ENCODE measurements at places on chromosomes 3 and 15. TPM values are rescaled to one million over a fixed set of nuclear protein-coding genes. Genes with fewer than 3 reads are reported as not detected.

DNA sequence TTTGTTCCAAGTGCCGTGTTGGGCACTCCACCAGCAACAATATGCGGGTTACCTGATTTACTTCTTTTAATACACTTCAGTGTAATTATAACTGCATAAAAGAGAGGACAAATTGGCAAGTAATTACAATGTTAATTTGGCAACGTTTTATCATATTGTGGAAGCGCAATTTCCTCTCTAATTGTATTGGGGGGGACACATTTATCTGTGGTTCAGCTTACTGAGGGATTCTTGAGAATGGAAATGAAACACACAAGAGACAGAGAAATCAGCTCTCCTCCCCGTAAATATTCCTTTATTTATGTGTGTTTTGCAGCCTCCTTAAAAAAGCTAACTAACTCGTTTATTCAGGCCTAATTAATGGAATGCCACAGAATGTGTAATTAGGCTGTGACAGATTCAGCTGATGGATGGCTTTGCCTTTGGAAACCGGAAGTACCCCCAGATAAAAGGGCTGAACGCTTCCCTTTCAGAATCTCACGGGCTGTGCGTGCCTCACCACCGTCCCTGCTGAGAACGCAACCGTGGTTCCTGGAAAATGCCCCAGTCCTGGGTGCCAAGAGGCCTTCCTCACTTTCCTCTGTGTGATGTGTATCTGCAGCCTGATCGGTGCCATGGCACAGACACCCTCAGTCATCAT is 247.1 kb upstream of the ST8SIA2 start:
- DNase-seq, result no peak

- no peak for DNase-seq
These were observed 90.7 kb upstream of the ICE2 start for GRCh38 chr15:60569596-60569995.

KLF15 gene
- 35.0 TPM for total RNA-seq

GABRG3 gene
- total RNA-seq, result not detected

FBXW12 gene
- 0.37 TPM for total RNA-seq

SCG5 gene
- total RNA-seq, result 4.1 TPM

GRCh38 chr3:38297947-38298711 is 16.0 kb downstream of the SLC22A14 start:
- peak; percentile 27 for DNase-seq

- DNase-seq, result no peak
These were observed 86.6 kb downstream of the NR2F2 start for GRCh38 chr15:96416934-96417759.

- no peak for DNase-seq
These were observed 22.7 kb upstream of the ZNF639 start for GRCh38 chr3:179299999-179300613.

VIPR1 gene
- not detected for total RNA-seq

DNA sequence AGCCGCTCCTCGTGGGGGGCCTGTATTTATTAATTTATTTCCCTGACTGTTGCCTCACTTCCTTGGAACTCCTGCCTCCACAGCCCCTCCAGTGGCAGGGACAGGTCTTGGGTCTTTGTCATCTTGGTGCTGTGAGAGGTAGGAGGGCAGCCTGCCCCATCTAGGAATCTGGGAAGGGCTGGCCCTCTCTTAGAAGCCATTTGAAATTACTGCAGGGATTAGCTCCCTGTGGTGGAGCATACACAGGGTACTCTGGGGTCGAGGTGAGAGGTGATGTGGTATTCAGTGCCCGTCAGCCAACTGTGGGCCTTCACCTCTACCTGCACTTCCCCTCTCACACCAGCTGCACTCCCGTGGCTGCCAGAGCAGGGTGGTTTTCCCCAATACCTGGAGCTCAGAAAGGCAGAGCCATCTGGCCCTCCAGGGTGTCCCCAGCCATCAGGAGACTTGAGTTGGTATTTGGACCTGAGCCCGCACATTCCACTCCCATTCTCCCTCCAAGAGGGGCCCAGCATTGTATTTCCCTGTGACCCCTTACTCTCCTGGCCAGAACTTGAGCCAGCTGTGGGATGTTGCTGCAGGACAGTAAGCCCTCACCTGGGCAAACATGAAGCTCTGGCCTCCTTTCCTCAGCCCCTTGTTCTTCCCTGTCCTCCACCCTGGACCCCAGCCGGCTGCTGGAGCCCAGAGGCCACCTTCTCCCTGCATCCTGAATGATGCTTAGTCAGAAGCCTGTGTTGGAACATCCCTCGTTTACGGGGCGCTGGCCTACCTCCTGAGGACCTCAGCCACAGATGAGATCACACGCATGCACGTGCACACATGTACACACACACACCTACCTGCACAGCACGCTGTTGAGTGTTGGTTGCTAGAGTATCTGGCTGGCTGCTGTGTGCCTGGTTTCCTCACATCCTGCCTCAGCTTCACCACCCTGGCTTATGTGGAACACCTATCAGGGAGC is 2.0 kb upstream of the JMJD7 start:
- DNase-seq, result no peak

GRCh38 chr3:13290941-13291340 is 129.2 kb downstream of the NUP210 start:
- DNase-seq, result no peak

DNA sequence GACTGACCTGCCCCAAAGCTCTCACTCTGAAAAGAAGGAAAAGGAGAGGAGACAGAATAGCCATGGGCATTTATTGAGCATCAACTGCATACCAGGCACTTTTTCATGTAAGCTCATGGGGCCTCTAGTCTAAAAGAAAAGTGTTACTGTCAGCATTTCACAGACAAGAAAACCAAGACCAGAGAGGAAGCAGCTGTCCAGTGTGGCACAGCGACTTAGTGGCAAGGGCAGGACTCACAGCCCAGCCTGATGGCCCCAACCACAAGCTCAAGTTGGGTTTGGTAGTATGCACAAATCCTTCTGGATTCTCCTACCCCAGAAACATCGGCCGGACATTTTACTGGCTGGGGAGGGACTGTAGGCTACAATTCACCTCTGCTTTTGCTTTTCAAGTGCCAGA is 5.8 kb downstream of the EFCC1 start:
- no peak for DNase-seq

DNA sequence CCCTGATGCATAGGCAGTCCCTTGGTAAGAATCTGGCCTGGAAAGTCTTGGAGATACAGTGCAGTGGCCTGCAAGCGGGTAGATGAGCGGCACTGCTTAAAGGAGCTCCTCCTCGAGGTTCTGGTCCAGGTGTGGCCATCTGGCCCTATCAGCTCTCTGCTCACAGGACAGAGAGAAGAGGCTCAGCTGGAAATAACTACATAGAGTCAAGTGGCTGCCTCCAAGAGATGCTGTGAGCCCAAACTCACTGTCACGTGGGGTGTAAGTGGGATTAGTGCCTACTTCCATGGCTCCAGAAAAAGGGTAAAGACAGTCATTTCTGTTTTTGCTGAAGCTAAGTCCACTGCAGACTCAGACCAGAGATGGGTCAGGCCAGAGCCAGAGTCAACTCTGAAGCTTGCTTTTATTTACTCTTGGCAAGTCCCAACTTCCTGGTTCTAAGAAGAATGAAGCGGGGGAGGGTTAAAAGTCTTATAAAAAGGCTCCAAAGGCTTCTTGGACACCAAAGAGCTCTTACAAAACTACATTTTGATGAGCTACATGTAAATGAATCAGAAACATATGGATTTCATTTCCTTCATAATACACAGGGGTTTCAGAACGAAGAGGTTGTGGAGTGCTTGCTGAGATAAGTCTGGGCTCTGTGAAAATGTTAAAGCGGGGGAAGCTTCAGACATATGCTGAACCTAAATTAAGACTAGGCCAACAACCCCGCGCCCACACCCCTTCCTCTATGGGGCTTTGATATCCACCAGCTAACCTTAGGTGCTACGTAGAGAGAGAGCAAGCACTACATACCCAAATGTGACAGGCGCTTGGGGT is 77.1 kb downstream of the PDZRN3 start:
- DNase-seq, result no peak

DNA sequence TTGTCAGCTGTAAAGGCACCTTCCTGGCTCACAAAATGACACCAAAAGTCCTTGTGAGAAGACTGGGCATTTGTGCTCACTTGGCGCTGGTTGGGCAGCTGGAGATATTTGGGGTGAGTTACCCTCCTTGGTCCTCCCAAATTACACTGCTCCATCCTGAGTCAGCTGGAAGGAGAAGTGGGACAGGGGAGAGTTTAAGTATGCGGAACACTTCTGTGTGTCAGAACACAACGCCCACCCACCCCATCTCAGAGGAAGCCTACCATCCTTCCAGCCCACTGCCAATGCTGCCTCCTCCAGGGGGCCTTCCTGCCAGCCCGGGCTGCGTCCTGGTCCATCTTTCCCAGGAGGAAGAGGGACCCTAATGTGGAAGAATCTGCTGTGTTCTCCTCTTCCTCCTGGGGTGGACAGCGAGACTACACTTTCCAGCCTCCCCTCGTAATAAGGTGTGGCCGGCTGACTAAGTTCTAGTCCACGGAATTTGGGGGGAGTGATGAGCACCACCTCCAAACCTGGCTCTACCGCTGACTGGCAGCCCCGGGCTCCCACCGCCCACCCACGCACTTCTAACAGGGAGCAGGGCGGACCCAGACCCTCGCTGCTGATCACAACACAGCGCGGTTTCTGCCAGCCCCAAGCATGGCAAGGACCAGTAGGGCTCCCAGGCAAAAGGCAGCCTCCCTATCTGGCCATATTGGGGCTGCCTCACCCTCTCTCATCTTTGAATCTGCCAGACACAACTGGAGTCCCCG is 265.0 kb downstream of the XXYLT1 start:
- no peak for DNase-seq

GRCh38 chr3:48856469-48856868 is 8.8 kb upstream of the PRKAR2A start:
- no peak for DNase-seq

DNA sequence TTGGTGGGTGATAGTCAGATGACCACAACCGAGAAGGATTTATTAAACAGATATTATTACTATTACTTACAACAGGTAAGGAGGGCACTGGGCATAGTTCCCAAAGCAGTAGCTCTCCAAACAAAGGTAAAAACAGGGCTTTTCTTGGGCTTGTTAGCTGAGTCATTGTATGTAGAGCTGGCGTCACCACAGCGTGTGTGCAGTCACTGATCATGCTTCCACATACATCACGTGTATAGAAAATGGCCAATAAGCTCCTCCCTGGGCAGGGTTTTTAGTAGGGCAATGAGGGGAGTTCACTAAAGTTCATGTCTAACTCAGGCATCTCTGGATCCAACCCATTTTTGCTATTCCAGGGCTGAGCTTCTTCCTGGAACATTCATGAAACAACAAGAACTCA is 5.8 kb upstream of the SAMMSON start:
- DNase-seq, result no peak

GRCh38 chr3:170714122-170714521 is 128.2 kb upstream of the SLC7A14 start:
- no peak for DNase-seq

GRCh38 chr3:165895919-165896318 is 58.7 kb upstream of the BCHE start:
- DNase-seq, result peak; percentile 45

- DNase-seq, result no peak
These were observed 34.1 kb downstream of the ATP13A5 start for GRCh38 chr3:193344486-193344885.

DNA sequence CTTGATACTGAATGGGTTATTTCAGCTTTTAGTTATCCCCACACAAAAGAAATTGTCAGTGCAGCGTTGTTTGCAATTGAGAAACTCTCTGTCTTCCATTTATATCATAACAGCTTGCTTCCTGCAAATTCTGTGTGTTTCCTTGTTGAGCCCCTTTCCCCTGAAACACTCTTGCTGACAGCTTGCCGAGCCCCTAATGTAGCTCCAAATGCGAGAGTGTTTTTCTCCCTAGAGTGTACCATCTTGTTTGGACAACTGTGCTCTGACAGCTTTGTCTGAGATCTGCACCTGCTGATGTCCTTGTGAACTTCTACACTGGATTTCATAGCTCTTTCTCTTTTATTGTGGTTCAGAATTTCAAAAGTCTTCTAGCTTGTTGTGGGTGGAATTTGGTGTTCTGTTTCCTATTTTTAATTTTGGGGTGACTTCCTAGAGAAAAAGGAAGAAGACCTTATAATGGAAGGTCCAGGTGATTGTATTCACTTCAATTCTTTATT is 343.5 kb downstream of the PDCD6IP start:
- no peak for DNase-seq

WDR82 gene
- total RNA-seq, result 66.2 TPM

DNA sequence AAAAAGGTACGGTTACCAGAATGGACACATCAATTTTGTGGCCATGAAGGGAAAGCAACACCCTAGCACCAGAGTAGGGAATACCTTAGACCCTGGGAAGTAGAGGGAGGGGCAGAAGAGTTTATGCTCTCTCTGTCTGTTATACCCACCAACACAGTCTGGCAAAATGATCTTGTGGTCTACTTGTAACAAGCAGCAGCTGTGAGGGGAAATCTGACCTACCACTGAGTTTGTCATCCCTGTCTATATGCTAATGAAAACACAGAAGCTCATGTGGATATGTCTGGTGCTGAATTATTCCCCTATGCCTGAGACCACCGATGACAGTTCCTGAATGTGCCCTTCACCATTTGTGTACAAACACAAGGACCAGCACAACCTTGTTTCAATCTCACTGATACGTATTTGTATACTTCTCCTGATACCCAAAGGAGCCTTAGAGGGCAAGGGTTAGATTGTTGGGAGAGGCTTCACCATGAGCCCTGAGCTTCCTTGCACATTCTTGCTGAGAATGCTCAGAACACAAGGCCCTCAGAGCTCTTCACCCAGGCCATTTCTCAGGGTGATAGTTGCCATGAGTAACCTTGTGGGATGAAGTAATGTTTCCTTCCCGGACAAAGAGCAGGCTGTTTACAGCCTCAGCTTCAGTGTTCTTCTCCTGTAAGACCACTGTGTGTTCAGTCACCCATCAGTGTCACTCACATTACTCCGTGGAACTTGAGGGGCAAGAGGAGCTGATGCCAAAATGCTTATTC is 24.7 kb upstream of the ZNF639 start:
- no peak for DNase-seq

CPN2 gene
- not detected for total RNA-seq

GRCh38 chr15:35123743-35124142 is 38.6 kb upstream of the NANOGP8 start:
- DNase-seq, result no peak

DNA sequence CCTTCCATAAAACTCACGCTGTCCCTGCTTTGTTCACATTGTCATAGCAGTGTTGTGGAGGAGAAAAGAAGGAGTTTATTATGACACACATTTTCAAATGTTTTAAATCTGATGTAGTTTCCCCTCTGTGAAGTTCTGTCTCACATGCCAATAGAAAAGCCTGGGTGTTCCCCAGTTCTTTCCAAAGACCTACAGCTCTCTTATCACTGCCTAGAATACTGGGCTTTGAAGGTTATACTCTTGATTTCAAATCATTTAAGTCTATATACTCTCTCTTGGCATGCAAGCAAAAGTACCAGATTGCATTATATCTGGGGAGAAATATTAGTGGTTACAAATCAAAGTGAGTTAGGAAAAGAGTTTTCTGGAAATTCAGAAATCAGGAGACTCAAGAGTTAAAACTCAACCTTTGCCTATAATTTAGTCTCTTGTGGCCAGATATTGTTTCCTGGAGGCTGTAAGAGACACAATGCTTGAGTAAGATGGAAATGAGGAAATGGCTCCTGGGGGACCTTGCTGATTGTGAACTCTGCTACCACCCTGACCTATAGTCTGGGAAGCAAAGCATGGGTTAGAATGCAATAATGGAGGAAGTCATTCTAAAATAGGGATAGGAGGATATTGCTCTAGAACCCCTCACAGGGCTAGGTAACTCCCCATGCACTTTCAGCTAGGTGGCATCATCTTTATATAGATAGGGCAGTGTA is 182.8 kb downstream of the KCNAB1 start:
- DNase-seq, result no peak

GRCh38 chr3:42659451-42660130 is 6.1 kb downstream of the ZBTB47 start:
- DNase-seq, result no peak

SLC6A1 gene
- not detected for total RNA-seq

IL20RB gene
- total RNA-seq, result 3.1 TPM

OR4M2 gene
- not detected for total RNA-seq

Data from OCI-LY7 (cell line).